Naive thymus-derived CD4-positive, alpha-beta T cell (primary cell): ENCODE measurements at places on chromosomes 4 and X.

- DNase-seq, result no peak
These were observed 126.0 kb downstream of the EMCN start for GRCh38 chr4:100391863-100392262.

DNA sequence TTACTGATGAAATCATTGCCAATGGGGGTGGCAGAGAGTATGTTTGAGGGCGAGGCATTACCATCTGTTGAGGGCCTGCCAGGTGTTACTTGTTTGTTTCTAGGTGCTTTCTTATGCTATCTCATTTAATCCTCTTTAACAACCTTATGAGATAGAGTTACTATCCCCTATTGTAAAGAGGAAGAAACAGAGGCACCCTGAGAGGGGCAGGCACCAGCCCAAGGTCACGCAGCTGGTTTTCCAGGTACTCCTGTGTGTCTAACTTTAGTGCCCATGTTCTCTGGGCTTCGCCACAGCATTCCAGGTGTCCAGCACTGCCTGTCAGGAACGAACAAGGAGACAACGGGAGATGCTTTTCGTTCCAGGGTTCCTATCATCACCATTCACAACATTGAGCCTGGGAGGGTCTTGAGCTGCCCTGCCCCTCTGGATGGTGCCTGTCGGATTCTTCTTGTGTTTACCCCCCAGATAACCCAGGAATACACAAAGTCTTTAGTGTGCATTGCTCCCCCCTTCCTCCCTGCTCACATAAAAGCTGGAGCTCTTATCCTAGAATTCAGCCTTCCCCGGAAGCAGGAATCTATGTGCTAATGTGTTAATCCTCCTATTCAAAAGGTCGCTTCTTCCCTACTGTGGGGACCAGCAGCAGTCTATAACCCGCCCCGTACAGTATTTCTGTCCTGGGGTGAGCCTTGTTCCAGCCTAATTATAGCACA is 24.9 kb upstream of the GPC4 start:
- no peak for DNase-seq

DNA sequence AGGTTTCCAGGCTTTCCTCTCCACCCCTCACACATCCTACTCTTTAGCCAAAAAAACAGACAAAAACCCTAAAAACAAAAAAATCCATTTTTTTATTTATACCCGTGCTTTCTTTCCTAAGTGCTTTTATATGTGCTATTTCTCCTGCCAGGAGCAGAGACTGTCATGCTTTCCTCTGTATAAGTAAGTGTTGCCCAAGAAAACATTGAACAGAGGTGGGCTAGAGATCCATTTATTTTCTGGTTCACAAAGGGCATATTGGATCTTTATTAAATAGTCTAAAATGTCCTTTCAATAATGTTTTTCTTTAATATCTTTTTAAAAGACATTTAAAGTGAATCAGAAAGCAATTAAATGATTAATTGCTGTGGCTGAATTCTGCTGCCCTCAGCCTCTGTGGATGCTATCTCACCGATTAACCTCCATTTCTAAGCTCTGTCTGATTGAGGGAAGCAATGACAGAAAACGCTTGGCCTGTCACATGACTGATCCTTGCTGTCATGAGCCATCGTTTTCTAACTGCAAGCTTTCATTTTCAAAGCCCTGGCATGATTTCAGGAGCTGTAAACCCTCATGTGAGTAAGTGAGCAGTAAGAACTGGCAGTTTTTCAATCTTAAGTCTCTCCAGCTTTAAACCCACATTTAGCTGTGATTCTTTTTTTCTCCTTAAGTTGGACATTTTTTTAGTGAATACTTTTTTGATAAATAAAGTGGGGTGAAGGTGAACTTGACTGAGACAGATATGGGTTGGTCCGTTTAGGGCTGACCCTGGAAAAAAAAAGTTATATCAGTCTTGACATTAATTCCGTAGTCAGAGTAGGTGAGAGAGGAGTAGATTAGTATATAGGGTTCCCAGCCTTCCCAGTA is 180.7 kb upstream of the PGRMC2 start:
- DNase-seq, result no peak

DNA sequence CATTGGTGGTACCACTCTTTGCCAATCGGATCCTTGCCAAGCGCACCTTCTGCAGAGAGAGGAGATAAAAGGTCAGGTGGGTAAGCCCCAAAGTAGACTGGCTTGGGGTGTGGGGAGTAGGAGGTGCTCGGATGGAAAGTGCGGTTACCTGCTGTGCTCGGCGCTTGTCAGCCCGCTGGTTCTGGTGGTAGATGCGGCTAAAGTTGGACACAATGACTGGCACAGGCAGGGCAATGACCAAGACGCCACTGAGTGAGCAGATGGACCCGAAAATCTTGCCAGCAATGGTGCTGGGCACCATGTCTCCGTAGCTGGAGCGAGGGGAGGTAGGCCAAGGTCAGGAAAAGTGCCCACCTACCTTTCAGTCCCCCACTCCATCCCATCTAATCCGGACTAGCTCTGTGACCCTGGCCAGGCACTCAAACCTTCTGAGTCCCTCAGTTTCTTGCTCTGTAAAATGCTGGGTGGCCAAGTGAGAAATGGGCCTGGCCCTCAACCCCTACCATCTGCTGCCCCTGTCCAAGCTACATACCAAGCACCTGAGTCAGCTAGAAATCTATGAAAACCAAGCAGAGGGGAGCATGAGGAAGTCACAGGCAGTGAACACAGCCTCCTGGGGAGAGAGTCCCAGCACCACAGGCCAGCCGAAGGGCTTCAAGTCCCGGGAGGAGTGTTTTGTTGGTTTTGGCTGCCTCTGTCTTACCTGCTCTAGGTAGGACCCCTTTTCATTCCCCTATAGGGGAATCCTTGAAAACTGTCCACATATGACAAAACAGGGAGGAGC is 4.7 kb downstream of the KCND1 start:
- DNase-seq, result no peak

DNA sequence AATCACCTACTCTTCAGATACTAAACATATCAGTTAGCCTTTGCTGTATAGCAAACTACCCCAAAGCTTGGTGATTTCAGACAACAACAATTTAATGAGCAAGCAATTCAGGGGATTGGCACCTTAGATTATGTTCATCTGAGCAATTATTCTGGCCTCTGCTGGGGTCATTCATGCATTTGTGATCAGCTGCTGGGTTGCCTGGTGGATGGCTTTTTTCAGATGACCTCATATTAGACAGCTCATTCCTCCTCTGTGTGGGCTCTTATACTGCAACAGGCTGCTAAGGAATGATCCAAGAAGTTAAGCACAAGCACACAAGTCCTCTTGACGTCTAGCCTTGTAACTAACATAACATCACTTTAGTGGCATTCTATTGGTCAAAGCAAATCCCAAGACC is 153.0 kb upstream of the PPP1R2C start:
- DNase-seq, result no peak
